ENCODE measurements at places on chromosomes 11 and 22.
A peak's percentile ranks its signal among the peaks of the same experiment; 100 is the strongest.

DNA sequence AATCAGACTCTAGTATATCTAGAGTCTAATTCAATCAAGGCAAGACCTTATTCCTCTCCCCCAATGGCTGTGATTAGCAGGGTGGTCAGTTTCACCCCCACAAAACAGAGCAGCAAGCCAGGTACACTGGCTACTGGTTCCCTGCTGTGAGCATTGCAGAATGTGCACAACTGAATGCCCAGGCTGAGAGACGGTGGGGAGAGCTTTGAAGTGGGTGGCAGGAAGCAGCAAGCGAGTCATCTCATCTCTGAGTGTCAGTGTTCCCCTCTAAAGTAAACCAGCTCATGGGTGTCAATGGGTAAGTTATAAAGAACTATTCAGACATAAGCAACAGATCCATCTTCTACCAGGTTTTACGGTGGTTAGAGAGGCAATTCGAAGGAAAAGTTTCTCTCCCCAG lies 37.6 kb downstream of the GAB4 start:
- no peak for DNase-seq

DNA sequence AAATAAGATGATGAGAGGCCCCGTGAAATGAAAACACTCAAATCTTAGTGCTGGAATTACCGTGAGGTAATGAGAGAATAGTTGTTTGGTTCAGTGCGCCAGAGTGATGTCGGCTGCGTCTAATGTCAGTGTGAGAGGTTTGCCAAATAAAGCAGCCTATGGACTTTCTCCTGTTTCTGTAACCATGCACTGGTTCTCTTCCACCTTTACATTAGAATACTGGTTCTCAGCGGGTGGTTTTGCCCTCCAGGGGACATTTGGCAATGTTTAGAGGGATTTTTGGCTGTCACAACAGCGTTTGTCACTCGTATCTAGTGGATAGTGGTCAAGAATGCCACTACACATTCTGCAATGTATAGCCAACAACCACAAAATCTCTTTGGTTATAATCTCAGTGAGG lies 1.1 kb downstream of the OOSP4B start:
- DNase-seq, result no peak

DNA sequence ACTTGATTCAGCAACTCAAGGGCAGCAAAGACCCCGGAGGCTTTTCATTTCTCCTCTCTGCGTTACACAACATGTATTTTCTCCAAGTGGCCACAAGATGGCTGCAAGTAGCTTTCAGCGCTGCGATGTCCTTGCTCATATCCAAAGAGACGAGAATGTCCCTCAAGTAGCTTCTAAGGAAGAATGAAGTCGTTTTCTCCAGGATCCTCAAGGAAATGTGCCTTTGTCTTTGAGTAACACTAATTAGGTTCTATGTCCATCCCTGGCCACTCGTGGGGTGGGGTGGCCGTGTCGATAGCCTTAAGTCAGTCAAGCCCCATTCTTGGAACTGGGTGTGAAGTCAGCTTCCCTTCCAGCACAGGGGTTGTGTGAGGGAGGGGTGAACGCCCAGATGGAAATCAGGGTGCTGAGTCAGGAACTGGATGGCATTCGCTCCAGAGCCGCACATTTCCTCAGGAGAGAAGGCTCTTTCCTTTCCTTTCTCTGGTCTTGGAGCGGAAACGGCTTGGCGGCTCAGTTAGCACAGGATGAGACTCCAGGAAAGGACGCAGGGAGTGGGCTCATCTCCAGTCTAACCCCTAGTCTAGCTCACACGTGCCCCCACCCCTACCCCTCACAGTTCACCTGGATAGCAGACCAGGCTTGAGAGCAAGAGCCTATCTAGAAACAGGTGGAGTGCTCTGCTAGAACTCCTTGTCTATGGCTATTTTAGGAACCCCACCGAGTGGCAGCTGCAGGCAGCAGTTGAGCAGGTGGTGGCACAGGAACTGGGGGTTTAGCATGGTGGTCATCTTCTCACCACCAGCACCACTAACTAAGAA lies 44.3 kb downstream of the NNMT start:
- DNase-seq, result no peak

GRCh38 chr11:75388386-75389275 lies 10.7 kb upstream of the RPS3 start:
- DNase-seq, result no peak

GRCh38 chr11:64674774-64675173 lies 48.2 kb downstream of the NRXN2 start:
- DNase-seq, result no peak

- no peak for DNase-seq
Observed at GRCh38 chr11:100592619-100593260, 94.3 kb upstream of the ARHGAP42 start.

DNA sequence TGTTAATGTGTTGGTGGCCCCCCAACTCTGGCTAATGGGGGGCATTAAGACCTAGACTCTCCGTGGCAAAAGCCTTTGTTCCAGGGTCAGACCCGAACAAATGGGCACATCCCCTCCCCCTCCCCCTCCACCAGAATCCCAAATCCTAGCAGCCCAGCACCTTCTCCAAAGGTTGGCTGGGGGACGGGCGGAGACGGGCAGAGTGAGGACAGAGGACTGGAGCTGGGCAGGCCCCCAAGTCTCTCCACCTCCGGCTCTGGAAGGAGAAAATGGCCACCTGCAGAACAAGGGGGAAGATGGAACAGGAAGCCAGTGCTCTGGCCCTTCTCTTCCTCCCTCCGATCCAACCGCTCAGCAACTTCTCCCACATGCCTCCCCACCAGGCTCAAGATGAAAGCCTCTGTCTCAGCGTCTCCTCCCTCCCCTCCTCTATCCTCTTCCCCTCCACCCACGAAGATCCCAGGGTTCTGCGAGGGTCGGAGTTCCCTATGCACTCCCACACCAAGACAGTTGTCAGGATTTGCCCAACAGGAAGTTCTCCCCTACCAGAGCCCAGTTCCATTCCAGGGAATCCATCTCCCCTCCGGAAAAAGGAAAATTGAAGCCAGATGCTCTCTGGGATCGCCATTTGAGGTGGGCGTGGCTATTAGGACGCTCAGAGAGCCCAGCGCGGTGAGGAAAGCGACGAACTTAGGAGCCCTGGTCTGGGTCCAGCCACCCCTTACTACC lies 20.1 kb downstream of the ADA2 start:
- no peak for DNase-seq

GRCh38 chr11:64395545-64396078 lies 36.6 kb downstream of the RPS6KA4 start:
- DNase-seq, result no peak

DNA sequence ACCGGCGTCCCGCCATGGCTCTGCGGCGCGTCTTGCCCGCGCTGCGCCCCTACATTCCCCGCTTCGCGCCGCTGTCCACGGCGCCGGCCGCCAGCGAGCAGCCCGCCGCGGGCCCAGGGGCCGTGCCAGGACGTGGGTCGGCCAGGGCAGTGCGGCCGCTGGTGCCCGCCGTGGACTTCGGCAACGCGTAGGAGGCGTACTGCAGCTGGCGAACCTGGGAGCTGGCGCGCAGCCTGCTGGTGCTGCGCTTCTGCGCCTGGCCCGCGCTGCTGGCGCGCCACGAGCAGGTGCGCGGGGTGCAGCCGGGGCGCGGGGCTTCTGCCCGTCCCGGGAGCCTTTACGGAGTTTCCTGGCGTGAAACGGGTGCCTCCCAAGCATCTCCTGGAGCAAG lies 20.1 kb downstream of the DGCR6L start:
- DNase-seq, result no peak

DNA sequence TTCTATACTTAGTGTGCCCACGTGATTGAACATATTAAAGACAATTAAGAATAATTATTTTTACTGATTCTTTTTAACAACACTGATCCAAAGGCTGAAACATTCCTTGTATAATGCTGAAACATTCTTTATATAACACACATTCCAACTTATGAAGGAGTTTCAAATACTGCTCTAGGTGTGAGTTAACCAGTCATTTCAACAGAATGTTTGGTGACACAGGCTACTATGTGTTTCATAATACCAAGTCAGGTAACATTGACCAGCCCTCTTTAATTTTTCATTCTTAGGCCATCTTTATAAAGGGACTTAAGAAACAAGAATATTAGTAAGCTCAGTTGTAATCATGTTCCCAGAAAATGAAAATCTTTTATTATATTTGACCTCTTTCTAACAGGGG lies 136.6 kb downstream of the ELP4 start:
- no peak for DNase-seq

GRCh38 chr11:34480314-34480713 lies 33.3 kb downstream of the ELF5 start:
- DNase-seq, result no peak

DNA sequence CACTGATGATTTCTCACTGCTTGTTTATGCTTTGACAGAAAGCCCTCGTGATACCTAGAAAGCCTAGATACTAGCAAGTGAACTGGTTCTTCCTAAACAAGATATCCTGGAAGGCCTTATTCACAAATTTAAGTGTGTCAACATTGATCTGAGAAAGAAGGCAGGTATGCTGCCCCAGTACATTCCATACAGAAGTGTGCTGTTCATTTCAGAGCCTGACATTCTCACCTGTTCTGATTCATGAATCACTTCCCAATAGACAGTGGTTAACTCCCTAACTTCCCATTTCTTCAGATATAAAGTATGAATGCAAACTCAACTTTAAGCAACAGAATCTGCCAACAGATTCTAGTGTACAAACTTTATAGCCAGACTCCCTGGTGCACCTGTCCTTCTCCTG lies 15.5 kb upstream of the RASSF10 start:
- no peak for DNase-seq

- DNase-seq, result no peak
Observed at GRCh38 chr11:23866641-23867040, 630.2 kb upstream of the LUZP2 start.

DNA sequence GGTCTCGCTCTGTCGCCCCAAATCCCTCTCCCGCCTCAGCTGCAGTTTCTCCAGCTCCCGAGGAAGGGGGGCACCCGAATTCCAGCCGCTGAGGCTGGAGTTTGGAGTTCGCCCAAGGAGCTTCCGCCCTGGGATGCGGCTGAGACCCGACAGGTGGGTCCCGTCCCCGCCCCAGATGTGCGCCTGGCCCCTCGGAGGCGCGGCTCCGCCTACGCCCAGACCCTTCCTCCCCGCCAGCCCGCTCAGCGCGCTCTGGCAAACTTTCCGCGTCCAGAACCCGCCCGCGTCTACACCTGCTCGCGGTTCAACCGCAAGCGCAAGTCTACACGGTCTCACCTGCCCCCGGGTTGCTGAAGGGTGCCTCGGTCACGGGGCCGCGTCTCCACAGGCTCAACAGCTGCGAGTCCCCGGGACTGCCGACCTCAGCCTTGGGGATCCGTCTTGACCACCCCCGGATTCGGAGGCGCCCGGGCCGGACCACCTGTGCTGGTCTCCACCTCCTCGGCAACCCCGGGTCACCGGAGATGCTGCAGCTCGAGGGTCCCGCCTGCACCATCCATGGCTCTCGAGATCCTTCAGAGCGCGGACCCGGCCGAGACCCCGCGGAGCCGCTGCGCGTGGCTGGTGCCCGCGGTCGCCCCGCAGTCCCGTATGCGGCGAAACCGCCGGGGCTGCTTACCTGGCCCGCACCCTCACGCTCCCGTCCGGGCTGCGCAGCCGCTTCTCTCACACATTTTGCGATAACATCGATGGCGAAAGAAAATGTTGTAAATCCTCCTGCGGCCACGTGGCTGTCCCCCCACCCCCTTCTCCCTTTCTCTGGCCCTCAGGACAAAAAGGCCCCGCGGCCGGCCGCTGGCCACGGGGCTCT lies 63.6 kb downstream of the NFAM1 start:
- no peak for DNase-seq

DNA sequence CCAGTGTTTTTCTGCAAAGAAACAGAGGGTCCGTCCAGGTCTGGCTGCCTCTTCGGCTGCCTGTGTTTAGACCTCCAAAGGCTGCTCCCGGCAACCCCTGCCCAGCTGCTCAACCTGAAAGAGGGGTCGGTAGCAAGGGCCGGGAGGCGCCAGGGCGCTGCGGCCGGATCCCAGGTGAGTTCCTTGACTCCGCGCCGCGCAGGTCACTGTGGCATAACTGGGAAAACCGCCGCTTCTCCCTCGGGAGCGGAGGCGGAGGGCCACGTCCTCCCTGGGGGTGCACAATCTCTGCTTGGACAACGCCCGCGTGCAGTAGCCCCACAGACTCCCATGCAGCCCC lies 1.0 kb upstream of the BRSK2 start:
- DNase-seq, result no peak

GRCh38 chr22:37230673-37231405 lies 13.2 kb downstream of the RAC2 start:
- DNase-seq, result no peak

GRCh38 chr11:127130321-127130720 lies 129.8 kb upstream of the KIRREL3 start:
- DNase-seq, result no peak

DNA sequence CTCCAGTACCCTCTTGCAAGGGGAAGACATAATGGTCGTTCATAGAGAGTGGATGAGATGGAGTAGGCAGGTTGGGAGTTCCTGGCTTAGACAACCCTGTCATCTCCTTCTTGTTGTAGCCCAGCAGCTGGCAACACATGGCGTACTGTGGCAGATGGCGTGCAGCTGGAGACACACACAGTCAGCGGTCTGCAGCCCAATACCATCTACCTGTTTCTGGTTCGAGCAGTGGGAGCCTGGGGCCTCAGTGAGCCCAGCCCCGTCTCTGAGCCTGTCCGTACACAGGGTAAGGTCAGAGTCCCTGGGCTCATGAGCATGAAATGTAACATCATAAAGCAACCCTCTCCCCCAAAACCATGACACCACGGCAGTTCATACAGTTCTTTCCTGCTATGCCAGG lies 8.7 kb downstream of the ROBO3 start:
- peak; percentile 38 for DNase-seq

DNA sequence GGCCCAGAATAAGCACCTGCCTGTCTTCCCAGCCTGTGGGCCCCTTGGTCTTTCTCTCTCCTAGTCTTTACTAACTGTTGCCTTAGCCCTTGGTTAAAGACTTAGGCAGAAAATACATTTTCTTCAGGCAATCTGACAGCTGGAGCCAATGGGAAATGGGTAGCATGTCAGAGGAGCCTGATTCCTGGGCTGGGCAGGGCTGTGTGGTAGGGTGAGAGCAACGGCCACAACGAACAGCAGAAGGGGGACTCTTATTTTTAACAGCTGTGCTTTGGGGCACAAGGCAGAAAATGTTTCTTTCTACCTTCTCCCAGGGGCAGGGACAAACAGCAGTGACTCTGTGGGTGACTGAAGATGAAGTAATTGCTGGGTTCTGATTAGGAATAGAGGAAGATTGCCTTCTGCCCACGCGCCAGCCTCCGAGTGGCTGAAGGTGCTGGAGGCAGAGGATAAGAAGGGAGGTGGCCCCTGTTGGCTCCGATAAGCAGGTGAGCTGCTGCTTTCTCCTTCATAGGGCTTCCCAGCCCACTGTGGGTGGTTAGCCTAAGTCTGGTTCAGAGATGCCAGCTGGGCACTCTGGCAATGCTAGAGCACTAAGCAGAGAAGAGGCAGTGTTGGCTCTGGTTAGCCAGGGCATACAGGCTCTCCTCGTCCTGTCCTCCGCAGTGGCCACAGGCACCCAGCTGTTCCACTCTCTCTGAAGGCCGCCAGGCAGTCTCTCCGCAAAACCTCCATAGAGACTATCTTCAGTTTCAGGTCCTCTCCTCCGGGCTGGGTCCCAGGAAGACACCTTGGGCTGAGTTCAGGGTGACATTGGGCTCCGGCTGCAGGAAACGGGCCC lies 1.5 kb downstream of the YPEL4 start:
- DNase-seq, result no peak

GRCh38 chr11:116175707-116176106 lies 597.1 kb downstream of the BUD13 start:
- peak; percentile 33 for DNase-seq

- no peak for DNase-seq
Observed at GRCh38 chr22:45098056-45098455, 65.7 kb upstream of the NUP50 start.
